ENCODE measurements at places on chromosomes 16 and 17. TPM values are rescaled to one million over a fixed set of nuclear protein-coding genes. Genes with fewer than 3 reads are reported as not detected.

Gene CACNG3
- not detected for polyA plus RNA-seq

Gene SLC5A11
- polyA plus RNA-seq = 0.13 TPM

Gene SLC9A5
- polyA plus RNA-seq = 1.2 TPM

Gene COL1A1
- 3,500 TPM for polyA plus RNA-seq

Gene NOTUM
- 4.9 TPM for polyA plus RNA-seq

Gene PRSS8
- polyA plus RNA-seq = 0.09 TPM

Measured in forelimb muscle (tissue), 1 donor.